ENCODE measurements at places on chromosomes 5 and 9.

- DNase-seq: no peak
Observed at GRCh38 chr9:87525546-87526303, 28.1 kb downstream of the DAPK1 start.

- no peak for DNase-seq
Observed at GRCh38 chr9:128696923-128697707, 5.2 kb upstream of the PKN3 start.

DNA sequence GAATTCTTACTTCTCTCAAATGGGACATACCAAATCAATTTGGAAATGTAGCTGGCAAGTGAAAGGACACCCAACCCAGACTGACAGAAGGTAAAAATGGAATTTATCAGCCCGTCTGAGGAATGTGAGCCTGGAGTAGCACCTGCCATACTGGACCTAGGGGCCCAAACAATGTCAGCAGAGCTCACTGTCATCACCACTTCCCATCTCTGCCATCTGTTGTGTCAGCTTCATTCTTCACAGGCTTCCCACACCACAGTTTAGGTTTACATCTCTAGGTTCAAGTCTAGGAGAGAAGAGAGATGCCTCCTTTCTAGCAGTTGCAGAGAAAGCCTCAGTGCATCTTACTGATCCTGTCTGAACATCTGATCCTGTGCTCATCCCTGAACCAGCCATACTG lies 222.4 kb downstream of the DOCK8 start:
- no peak for DNase-seq

GRCh38 chr9:76651119-76651705 lies 113.0 kb upstream of the PCA3 start:
- no peak for DNase-seq

- no peak for DNase-seq
Observed at GRCh38 chr5:67009028-67009427, 187.6 kb downstream of the CD180 start.

DNA sequence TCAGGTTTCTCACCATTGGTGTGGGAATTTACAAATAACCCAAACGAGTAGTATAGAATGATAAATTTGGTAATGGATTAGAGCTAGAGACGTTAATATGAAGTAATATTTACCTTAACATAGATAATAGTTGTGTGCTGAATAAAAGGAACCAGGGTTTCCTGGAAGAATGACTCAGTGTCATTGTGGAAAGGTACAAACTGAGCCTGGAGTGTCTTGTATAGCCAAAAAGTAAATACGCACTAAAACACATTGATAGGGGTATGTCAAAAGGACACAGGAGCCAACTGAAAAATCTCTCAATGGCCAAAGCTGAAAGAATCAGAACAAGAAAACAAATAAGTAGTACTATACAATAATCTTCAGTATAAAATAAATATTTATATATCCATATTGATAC lies 363.5 kb downstream of the SLCO4C1 start:
- DNase-seq: no peak

DNA sequence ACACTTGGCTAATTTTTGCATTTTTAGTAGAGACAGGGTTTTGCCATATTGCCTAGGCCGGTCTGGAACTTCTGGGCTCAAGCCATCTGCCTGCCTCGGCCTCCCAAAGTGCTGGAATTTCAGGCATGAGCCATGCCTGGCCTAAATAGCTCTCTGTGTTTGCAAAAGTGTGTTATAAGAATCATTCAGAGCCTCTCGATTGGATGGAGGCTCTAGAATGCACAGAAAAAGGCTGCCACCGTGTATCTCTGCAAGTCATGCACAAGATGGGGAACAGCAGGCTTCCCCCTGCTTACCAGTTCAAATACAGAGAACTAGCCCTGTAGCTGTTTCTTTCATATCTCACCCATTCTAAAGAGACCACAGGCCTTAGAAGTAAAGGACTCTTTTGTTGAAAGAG lies 28.3 kb downstream of the FXN start:
- no peak for DNase-seq

DNA sequence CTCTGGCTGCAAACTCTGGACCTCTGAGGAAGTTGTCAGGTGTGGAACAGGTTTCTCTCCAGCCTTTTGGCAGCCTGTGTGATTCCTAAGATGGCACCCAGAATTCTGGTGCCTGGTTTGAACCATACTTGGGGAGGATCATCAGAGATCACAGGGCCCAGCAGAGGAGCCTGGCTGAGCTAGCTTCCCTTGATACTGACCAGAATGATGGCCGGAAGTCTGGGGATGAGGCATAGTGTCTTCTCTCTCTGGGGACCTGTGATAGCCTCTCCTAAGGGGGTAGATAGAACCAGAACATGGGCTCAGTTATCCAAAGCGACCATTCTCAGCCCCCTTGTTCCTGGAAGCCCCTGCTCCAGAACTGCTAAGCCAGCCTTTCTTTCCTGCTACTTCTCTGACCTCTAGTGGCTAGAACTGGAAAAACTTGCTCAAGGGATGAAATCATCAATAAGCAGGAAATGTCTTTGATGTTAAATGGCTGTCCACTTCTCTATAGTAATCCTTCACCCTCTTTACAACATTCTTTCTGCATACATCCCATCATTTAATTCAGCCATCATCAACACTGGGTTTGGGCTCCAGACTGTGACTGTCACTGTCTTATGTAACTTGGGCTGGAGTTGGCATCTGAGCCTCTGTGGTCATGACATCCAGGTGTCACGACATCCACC lies 55.1 kb downstream of the C9orf152 start:
- peak; percentile 65 for DNase-seq

DNA sequence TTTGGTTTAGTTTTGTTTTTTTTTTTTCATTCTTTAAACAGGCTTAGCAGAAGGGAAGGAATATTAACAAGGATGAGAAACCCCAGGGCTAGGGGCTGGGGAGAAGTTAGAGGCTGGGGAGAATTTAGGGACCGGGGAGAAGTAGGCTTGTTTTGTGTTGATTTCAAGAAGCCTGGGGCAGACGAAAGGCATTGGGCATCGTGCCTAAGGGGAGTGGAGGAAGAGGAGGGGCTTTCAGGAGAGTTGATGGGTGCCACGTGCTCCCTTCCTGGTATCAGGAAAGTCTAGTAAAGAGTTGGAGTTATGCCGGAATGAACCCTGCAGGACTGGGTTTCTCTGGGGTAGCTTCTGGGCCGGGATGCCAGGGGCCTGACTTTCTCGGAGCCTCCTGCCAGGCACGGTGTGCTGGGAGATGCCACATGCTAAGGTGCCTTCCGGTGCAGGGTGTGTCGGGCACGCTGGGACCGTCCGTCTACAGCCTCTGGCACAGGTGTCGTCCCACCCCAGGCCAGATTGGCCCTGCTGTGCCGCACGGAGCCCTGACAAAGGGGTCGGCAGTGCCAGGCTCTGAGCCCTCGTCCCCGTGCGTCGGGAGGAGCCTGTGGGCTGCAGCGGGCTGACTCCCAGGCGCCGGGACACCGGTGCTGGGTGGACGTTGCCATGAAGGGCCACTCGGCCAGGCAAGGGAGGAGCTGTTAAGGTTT lies 159.9 kb downstream of the OLFM1 start:
- no peak for DNase-seq

DNA sequence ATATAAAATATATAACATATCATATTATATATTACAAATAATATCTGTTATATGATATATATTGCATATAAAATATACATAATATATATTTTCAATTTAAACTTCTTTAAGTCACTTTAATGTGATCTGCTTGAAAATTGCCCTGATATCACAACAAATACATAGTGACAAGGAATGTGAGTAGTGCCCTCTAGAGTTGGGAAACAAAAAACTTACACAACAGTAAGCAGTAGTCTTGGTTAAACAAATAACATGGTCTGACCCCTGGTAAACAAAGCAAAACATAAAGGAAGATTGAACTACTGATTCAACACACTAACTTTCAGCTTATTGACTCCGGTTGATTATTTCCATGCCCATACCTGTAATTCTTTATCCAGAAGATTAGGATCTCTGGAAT lies 188.3 kb upstream of the NMUR2 start:
- no peak for DNase-seq

- no peak for DNase-seq
Observed at GRCh38 chr9:81145331-81145963, 543.9 kb downstream of the TLE1 start.

GRCh38 chr5:17014686-17015085 lies 78.6 kb upstream of the MYO10 start:
- no peak for DNase-seq

- no peak for DNase-seq
Observed at GRCh38 chr9:100561256-100561655, 16.6 kb upstream of the CAVIN4 start.

- no peak for DNase-seq
Observed at GRCh38 chr5:39273314-39273954, 54.1 kb upstream of the FYB1 start.

DNA sequence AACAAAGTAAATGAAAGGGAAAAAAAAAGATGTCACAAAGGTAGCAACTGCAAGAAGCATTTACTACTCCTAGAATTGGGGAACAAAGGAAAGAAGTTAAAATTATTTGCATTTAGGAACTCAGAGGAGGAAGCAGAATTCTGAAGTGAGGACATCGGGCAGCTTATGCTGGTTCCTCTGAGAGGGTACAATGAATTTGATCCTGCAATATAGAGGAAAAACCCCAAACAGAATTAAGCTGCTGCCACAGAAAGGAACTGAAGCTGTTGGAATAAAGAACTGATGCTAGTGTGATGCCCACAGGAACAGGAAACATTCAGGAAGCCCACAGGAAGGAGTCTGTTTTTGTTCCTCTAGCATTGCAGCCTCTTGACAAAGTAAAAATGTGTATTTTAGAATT lies 22.3 kb upstream of the TBCA start:
- DNase-seq: no peak

DNA sequence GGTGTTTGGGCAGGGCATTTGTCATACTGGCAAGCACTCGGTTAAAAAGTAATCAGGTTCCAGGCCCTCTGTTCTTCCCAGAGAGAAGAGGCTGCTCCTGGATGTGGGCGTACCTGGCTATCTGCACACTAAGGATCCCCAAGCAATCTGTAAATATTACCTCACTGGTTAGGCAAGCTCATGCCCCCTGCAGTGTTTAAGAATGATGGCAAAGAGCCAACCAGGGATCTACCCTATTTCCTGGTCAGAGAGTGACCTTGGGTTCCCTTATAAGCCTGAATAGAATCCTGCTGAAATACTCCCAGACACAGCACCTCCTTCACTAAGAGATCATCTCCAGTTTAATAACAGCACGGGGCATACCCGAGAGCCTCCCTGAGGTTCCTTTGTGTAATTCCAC lies 181.2 kb downstream of the PIK3R1 start:
- no peak for DNase-seq

GRCh38 chr5:102902647-102903046 lies 147.5 kb downstream of the PAM start:
- DNase-seq: no peak

DNA sequence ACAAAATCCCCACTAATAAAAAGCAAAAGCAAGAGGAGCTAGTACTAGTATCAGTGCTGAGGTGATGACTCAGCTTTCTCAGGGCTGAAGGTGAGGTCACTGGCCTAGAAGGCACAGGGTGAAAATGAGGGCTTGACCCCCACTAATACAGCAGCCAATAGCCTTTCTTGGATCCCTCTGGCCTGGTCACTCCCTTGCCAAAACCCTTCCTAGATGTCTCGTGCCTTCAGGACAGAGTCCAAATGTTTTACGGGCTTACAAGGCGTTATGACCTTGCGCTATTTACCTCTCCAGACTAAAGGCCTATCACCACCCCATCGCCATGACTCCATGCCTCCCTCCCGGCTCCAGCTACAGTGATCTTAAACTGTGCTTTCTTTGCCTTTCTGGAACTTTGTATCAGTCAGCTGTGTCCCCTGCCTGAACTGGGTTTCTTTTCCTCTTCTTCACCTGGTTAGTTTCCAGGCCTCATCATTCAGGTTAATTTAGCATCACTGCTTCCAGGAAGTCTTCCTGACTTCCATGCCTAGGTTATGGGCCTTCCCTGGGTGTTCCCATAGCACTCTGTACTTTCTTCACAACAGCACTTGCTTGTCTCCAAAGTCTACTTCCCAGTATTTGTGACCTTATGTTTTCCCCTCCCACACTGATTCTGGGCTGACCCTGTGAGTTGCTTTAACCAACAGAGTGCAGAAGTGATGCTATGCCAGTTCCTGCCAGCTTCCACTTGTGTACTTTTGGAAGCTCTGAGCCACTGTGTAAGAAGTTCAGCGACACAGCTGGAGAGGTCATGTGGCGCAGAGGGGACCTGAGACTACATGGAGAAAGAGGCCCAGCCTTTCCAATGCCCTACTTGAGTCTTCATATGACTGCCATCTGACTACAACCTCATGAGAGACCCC lies 4.2 kb upstream of the DELE1 start:
- no peak for DNase-seq

DNA sequence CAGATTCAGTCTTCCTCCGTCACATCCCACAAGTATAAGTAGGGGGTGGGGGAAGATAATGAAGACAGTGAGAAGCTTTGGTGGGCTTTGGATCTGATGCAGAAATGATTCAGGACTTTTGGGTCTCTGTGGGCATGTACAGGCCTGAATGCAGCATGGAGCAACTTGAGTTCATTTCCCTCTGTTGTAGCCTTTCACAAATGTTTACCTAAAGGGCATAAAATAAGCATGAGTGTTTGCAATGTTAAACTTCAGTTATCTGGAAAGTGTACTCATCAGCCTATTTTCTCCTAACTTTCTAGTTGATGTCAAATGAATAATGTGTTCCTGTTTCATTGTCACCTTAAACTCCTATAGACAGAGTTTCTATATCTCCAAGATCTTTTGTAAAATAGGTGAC lies 39.3 kb downstream of the GARNL3 start:
- no peak for DNase-seq

- DNase-seq: no peak
Observed at GRCh38 chr5:180914646-180915045, 15.7 kb downstream of the BTNL8 start.

DNA sequence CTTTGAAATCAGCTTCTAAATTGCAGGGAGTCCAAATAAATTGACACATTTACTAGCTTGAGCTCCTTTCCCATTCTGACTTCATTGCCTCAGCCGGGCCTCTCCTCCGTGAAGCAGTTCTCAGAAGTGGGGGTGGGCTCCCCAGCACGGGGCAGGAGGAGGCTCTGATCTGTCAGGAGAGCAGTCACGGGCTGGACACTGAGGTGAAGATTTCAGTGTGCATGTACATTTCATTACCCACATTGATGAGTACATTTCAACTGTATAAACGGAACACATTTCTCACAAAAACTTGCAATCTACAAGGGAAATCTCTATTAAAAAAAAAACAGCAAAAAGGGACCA lies 195.9 kb downstream of the SEMA6A start:
- peak; percentile 15 for DNase-seq

DNA sequence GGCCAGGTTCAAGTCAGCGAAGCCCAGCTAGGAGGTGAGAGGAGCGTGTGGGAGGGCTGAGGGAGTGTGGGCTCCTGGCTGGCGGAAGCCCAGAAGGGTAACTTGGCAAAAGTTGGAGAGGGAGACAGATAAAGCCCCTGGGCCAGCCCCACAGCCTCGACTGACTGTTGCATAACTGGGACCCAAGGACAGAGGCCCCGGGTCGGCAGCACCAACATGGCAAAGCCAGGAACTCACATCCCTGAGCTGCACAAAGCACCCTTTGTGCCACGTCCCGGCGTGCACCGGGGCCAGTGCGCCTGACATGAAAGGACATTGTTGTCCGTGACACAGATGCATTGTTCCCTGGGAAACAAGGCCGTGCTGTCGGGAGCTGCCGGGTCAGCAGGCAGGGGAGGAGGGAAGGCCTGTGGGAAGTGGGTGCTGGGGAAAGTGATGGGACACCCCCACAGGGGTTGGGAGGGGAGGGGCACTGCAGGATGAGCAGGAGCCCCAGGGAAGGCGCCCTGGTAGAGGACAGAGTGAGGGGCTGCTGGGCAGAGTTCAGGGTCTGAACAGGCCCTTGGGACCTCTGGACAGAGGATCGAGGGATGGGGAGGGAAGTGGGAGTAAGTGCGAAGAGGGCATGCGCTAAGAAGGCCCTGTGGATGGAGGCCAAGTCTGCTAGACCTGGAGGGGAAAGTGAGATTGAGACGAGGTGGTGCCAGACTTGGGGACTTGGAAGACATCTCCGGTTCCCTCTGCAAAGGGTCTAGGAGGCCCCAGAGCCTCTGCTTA lies 13.0 kb upstream of the DPM2 start:
- DNase-seq: no peak
